Stimulated activated CD4-positive, alpha-beta T cell treated with anti-CD3 and anti-CD28 coated beads, Interleukin-15, amount 100 ng/mL, for 48 hours (primary cell): ENCODE measurements at places on chromosomes 7 and 10.

DNA sequence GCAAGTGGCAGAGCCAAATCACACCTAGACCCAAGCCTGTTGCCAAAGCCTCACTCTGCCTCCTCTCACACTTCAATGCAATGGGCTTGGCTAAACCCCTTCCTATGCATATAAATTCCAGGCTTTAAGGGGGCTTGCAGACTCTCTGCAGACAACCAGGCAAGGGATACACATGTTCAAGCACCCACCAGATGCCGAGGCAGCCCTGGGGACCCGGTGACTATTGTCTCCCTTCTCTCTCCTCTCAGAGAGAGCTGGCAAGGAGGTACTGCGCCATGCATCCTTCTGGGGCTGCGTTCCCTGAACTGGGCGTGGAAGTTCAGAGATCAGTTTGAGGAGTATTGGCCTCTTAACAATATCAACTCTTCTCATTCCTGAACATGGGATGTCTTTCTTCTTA, 131.2 kb downstream of the ARHGAP22 start:
- DNase-seq: no peak

DNA sequence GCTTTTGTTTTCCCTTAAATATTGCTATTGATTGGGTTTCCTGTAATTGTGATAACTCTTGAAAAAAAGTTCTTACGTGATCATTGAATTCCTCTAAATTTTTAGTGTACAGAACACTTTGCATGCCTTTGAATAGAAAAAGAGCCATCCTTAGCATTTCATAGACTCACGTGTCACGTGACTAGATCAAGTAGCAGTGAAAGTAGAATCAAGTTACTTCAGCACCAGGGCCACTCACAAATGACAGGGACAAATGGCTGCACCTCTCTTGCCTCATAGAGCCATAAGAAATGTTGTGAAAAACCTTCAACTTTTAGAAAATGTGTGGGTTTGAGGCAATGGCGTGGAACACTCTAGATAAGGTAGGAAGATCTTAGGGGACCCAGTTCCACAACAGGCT, 203.8 kb downstream of the ZEB1 start:
- no peak for DNase-seq

DNA sequence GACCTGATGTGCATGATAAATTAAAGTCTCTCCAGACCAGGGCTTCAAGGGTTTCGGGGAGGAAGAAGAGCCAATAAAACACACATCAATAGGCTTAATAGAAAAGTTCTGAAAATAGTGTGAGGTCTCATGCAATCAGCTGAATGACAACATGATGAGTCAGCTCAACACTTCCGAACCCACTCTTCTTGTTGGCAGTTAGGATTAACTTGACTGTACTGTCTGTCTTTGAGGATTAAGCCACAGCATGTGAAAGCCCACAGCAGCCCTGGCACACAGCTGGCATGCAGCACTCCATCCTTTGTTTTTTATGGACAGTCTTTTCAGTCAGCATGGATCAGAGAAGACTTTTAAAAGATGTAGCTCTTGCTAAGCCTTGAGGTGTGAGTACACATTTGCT, 526.9 kb upstream of the VSTM2A start:
- no peak for DNase-seq

GRCh38 chr7:107606303-107606702, 26.3 kb downstream of the BCAP29 start:
- no peak for DNase-seq

DNA sequence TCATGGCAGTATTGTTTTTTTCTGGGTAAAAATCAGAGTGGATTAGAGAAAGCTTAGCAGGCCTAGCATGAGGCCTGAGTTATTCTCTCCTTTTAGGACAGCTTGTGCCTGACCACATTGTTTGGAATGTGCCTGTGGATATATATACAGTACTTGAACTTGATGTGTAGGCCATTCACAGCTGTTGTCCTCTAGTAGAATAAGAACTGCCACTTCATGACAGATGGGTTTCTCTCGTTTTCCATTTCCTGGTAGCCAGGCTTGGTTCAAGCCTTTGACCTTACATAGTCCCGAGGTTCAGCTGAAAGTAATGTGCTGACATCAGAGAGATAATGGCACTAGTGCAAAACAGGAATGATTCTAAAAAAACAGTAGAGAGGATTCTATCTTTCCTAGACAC, 473.9 kb downstream of the AUTS2 start:
- DNase-seq: no peak

- no peak for DNase-seq
Observed at GRCh38 chr7:9625953-9626352, 1192.5 kb downstream of the NXPH1 start.

- DNase-seq: no peak
Observed at GRCh38 chr7:122316467-122317388, 12.2 kb upstream of the FEZF1 start.
